ENCODE measurements at places on chromosomes 6 and 20. TPM values are rescaled to one million over a fixed set of nuclear protein-coding genes. Genes with fewer than 3 reads are reported as not detected.

Gene FAM184A
- 1.9 TPM for total RNA-seq

Gene ACTL10
- total RNA-seq = 3.4 TPM

Gene TTK
- total RNA-seq = 6.1 TPM

Gene PERP
- total RNA-seq = 715 TPM

GRCh38 chr20:59753836-59754235, 149.5 kb downstream of the PHACTR3 start:
- DNase-seq = no peak
- H3K27me3 ChIP-seq = peaks cover 71% of the 10 kb centered on the region
- no peaks in the 10 kb centered on the region for H3K36me3 ChIP-seq
- no peak overlapping the region for H3K27ac ChIP-seq
- peaks cover 31% of the 10 kb centered on the region for H3K4me1 ChIP-seq

- H3K36me3 ChIP-seq = no peaks in the 10 kb centered on the region
- no peak overlapping the region for H3K27ac ChIP-seq
- no peak overlapping the region for H3K4me3 ChIP-seq
- no peak for DNase-seq
- peaks cover 55% of the 10 kb centered on the region for H3K4me1 ChIP-seq
Measured at GRCh38 chr20:21507400-21508229, 6.2 kb downstream of the NKX2-2 start.

Measured in suprapubic skin (tissue), 4 donors.